ENCODE measurements at places on chromosomes 4 and X.

DNA sequence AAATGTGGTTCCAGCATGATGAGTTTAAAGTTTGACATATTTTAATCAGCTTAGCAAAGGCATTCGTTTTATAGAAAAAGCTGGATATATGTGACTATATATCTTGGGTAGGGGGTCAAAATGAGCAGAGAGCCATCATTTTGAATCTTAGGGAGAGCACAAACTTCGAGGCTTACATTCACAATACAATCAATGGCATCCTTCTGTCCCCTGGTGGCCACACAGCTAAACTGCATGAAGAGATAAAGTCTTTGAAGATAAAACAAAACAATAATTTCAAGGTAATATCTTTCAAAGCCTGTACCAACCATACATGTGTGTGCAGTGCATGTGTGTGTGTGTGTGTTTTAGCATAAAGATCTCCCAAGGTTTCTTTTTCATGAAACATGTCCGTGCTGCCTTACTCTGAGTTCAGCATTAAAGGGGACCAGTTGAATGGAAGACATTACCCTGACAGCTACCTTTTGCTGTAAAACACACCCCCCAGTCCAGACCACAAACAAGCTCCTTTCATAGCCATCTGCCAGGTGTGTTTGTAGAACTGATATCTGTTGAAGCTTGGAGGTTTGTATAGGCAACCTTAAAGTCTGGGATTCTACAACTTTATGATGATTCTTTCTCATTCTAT, 22.0 kb downstream of the DYNLT3 start:
- peak; percentile 13 for DNase-seq

GRCh38 chr4:112083587-112084347, 61.5 kb upstream of the FAM241A start:
- DNase-seq: no peak

DNA sequence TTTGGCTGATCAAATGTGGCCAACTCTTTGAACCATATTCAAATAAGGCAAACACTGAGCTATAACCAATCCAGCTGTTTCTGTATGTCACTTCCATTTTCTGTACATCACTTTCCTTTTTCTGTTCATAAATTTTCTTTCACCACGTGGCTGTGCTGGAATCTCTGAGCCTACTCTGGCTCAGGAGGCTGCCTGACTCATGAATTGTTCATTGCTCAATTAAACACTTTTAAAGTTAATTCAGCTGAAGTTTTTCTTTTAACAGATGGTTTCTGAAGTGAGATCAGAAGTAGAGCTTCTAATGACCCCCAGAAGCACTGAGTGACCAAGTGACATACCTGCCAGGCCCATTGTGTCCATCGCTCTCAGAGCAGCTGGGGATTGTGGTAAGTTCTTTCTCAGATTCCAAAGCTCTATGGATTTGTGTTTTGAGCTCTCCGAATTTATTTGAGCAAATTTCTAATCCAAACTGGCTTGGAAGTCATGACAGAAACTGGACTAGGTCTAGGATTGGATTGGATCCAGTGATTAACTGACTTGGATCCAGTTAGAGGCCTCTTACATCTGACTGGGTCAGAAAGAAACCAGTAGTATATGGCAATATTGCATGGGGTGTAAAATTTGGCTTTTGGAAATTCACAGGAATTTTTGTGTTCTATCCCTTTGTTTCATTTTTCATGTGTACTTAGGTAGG, 121.2 kb upstream of the BANK1 start:
- DNase-seq: no peak

DNA sequence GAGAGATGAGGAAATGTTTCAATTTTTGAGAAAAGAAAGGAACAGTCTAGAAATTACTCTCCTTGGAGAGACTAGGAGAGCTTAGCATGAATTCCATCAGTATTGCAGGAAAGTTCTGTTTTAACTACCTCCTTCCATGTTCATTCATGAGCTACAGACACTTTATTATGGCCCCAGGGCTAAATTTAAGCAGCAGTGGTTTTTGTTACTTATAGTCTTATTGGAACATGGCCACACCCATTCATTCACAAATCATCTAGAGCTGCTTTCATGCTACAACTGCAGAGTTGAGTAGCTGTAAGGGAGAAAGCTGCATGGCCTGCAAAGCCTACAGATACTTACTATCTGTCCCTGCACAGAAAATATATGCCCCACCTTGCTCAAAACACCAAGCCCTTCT, 81.7 kb downstream of the SHISA3 start:
- DNase-seq: no peak

- DNase-seq: peak; percentile 11
Observed at GRCh38 chr4:142567199-142567598, 278.9 kb downstream of the INPP4B start.

DNA sequence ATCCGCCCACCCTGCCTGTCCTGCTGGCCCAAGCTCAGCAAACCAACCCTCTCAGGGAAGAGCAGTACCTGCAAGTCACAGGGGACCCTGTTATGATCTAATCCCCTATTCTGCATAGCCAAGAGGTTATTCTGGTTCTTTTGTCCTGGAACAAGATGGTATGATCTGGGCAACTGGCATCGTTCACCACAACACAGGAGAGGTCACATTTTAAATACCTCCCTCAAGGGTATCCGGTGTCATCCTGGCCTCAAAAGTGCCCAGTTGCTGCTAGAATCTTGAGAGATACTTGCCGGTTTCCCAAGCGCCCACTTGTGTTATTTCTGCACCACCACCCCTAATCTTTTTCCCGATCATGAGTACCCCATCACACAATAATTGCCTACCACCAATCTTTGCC, 497.5 kb downstream of the BCOR start:
- no peak for DNase-seq

DNA sequence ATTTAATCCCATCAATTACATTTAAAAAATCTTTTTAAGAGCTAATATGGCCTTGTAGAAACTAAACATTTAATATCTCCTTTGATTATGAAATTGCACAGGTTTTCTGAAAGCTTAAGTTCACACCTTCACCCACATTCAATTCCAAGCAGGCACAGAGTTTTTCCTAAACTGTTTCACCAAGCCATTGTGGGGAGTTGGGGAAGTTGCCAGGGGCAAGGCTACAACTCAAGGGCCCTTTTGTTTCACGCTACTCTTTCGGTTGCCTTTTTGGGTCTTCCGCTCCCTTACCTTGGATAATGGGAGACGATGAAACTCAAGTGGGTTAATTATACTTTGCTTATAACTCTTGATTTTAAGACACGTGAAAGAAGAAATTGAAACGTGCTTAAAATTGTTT, 33.3 kb downstream of the APBB2 start:
- DNase-seq: no peak

DNA sequence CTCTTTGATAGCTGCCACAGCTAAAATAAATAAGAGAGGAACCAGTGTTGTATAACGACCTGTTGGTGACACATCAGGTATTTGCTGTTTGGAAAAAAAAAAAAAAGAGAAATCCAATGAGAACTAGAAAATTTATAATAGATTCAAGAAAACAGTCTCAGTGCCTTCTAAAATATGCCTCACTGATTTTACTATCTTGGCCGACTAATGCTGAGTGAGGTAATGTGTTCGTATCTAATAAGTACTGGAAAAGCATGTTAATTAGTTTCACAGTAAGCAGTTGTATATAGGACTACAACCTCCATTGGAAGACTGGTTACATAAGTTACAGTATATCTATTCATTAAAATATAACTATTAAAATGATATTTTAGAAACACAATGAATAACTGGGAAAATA, 32.4 kb downstream of the ATP8A1 start:
- DNase-seq: no peak

GRCh38 chrX:76643590-76643989, 216.1 kb downstream of the MAGEE1 start:
- DNase-seq: no peak

GRCh38 chr4:184439856-184440594, 34.3 kb downstream of the IRF2 start:
- DNase-seq: no peak

GRCh38 chr4:88418411-88418810, 38.5 kb upstream of the HERC5 start:
- DNase-seq: no peak
